ENCODE measurements at places on chromosomes 1 and 21.

DNA sequence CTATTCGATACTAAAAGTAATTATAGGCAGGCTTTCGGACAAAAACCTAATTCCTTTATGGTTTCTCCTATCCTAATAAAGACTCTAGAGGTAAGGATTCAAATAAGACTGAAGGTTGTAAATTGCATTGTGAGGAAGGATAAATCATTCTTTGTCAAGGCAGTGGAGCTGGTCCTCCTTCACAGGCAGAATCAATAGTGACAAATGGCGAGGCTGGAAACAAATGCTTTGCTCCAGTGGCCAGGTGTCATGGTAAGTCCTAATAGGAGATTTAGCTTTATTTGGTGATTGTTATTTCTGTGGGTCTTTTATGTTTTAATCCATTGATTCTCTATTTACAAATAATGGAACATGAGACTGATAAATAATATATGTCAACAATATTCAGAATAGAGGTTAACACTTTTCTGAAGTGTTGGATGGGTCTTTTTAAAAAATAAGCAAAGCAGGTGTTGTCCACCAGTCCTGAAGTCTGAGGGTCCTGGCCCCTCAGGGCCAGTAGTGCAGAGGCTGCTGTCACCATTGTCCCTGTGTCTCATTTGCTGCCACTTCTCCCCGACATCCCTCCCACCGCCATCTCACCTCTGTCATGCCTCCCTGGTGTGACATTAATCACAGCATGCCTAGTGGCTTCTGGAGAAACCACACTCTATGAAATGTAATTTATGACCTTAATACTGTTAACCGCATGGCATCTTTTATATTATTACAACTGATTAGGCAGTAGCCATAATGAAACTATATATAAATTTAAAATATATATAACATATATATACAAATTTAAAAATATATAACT is 120.9 kb upstream of the MAGI3 start:
- H3K27me3 ChIP-seq, result peaks cover 7% of the 10 kb centered on the region
- H3K4me1 ChIP-seq, result no peaks in the 10 kb centered on the region
- DNase-seq, result no peak
- no peak overlapping the region for H3K27ac ChIP-seq
- no peak overlapping the region for H3K4me3 ChIP-seq

DNA sequence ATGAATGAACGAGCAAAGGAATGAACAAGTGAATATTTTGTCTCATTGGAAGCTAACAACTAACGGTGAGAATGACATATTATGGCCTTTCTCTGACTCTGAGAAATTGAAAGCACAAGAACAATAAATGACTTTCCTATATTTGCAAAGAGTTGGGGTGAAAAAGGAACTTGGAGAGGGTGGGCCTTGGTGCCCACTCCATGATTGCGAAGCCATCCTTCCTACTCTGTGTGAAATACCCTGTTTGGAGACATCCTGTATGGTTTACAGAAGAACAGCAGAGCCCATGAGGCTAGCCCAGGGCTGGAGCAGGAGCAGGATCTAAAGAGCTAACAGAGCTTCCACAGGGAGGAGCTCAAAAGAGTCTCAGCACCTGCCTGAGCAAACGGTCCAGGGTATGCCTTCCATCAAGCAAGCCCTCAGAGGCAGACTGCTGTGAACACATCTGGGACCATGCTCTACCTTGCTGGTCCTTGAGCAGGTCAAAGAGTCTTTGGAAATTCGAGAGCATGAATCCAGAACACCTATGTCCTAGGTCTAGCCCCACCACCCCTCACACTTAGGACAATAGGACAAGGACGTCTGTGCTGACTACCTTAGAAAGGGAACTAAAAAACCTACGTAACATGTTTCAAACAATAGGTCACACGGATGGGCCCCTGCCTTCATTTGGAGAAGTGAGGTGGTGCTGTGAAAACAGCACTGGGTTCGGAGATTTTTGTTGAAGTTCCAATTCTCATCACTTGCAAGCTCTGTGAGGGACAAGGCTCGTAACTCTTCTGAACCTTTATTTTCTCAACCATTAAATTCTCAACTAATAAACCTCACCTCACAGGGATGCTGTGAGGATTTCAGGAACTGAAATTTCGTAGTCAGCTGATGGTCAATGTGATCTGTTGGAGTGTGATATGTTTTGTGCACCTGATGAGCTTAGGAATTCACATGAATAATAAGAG is 377.4 kb downstream of the RRAGC start:
- peaks cover 18% of the 10 kb centered on the region for H3K27me3 ChIP-seq
- no peaks in the 10 kb centered on the region for H3K36me3 ChIP-seq
- no peak overlapping the region for H3K4me3 ChIP-seq
- H3K27ac ChIP-seq, result no peak overlapping the region
- H3K4me1 ChIP-seq, result no peaks in the 10 kb centered on the region

DNA sequence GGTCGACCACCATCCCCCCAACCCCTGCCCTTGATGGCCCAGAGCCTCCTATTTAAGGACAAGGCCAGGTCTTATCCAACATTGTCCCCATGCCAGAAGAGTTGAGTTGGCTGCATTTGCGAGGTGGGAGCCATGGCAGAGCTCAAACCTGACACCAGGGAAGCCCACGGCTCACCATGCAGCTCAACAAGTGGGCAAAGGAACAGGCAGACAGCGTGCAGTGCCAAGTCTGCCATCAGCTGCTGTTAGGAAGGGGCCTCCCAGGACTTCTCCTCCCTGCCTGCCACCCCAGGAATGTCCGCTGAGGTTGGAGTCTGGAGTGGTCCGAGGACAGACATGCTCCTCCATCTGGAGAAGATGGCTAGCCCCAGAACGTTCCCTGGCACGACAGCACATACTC is 19.9 kb downstream of the SLC45A3 start:
- H3K27me3 ChIP-seq, result no peaks in the 10 kb centered on the region
- no peak overlapping the region for H3K27ac ChIP-seq
- no peak for DNase-seq
- H3K4me1 ChIP-seq, result peaks cover 15% of the 10 kb centered on the region
- no peaks in the 10 kb centered on the region for H3K36me3 ChIP-seq

DNA sequence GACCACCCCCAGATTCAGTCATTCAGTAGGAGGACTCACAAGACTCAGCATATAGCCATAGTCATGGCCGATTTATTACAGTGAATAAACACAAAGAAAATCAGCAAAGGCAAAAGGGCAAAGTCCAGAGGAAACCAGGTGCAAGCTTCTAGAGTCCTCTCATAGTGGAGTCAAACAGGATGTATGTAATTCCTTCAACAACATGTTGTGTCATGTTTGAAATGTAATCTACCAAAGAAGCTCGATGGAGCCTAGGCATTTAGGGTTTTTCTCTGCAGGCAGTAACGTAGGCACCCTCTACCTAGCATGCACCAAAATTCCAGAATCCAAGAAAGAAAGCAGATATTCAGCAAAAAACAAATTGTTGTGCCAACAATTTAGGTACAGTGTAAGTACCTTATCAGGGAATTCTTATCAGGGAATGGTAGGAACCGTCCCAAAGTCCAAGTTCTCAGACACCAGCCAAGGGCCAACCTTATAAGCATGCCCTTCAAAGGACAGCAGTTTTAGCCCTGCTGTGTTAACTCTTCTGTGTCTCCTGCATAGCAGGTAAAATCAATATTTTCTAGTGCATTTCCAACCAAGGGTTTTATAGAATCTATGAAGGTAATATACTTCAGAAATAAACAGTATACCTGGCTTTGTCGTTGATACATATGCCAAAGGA is 16.1 kb upstream of the SLAMF6 start:
- H3K27me3 ChIP-seq, result no peaks in the 10 kb centered on the region
- H3K4me1 ChIP-seq, result peaks cover 4% of the 10 kb centered on the region
- no peaks in the 10 kb centered on the region for H3K36me3 ChIP-seq
- DNase-seq, result no peak
- no peak overlapping the region for H3K27ac ChIP-seq

DNA sequence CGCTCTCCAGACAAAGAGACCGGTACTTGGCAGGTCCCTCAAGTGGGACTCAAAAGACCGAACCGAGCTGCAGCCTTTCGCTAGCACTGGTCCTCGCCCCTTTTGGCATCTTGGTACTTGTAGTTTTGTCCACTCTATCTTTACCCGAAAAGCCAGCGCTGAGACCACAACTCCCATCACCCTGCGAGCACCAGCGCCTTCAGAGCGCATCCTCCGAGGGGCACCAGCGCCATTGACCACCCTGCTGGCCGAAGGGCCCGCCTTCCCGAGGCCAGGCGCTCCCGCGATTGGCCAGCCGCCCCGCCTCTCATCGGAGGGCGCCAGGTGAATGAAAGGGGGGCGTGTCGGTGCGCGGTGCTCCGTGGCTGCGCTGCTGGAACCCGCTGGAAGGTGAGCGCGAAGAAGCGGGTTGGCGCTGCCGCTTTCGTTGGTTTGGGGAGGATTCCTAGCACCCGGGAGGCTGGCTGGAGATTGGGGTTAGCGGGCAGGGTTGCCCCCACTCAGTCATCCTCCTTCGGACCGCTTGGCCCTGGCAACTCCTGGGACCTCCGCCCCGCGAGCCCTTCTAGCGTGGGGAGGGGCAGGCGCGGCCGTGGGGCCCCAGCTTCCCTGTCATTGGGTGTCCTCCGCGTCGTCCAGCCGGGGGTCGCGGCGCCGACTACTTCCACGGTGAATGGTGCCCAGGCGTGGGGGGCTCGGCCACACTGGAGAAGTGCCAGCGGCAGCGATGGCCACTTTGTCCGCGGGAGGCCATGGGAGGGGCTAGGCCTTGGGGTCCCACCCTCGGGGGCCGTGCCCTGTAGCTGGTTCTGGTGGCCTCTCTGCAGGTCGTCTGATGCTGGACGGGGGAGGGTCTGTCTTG is at the start of gene ZBTB8B:
Gene ZBTB8B (plus strand): TSS at position 357 of the 862 bp plus-strand sequence. CDS start 5,553 bp downstream, outside the sequence.
- H3K4me3 ChIP-seq, result peak within 1 kb of the TSS; percentile 73
- DNase-seq, result peak; percentile 39
- no peaks in the 10 kb centered on the region for H3K36me3 ChIP-seq

DNA sequence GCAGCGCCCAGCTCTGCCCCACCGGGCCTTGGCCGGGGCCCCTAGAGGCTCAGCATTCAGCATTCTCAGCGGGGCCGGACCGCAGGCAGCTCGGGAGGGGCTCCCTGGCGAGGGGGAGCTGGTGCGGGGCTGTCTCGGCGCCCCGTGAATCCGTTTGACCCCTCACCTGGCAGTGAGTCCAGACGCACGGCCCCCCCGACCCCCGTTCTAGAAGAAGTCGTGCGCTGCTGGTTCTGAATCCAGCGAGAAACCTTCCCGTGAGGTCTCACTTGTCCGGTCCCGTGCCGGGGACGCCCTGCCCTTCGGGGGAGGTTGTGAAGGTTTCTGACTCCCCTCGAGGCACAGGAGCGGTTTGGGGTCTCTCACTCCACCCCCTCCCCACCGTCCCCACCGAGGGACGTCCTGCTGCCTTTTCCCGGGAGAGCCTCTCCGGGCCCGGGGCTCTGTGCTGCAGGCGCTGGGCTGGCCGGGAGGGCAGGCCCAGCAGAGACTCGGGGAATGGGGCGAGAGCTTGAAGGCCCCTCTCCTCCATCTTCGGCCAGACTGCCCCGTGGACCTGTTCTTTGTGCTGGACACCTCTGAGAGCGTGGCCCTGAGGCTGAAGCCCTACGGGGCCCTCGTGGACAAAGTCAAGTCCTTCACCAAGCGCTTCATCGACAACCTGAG is 655 bp downstream of the COL6A1 start:
- H3K36me3 ChIP-seq, result peaks cover 47% of the 10 kb centered on the region
- DNase-seq, result no peak
- no peaks in the 10 kb centered on the region for H3K27me3 ChIP-seq
- peaks cover 30% of the 10 kb centered on the region for H3K4me1 ChIP-seq
- H3K4me3 ChIP-seq, result peak overlapping the region; percentile 96

DNA sequence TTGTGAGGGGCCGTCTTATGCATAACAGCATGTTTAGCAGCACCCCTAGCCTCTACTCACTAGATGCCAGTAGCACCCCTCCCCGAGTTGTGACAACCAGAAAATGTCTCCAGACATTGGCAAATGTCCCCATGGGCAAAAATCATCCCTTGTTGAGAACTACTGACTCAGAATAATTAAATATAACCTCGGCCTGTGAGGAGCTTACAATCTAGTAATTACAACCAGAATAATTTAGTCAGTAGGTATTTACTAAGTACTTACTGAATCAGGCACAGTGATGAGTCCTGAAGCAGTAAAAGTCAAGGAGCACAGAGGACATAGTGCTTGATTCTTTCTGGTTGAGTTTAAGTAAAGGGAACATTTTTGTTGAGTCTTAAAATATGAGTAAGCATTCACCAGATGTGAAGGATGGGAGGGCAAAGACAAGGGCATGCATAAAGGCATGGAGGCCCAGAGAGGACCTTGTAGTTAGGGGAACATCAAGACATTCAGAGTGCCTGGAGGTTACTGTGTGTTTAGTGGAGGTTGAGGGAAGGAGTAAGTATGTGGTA is 44.1 kb upstream of the KCNQ4 start:
- no peaks in the 10 kb centered on the region for H3K27me3 ChIP-seq
- no peak for DNase-seq
- H3K4me3 ChIP-seq, result no peak overlapping the region
- H3K36me3 ChIP-seq, result peaks cover 48% of the 10 kb centered on the region
- no peak overlapping the region for H3K27ac ChIP-seq

- DNase-seq, result no peak
- H3K4me1 ChIP-seq, result peaks cover 18% of the 10 kb centered on the region
- peak overlapping the region; percentile 24 for H3K4me3 ChIP-seq
Observed at GRCh38 chr1:24929398-24930259, 447 bp downstream of the RUNX3 start.

- H3K36me3 ChIP-seq, result no peaks in the 10 kb centered on the region
- no peak for DNase-seq
- H3K4me3 ChIP-seq, result no peak overlapping the region
- H3K4me1 ChIP-seq, result no peaks in the 10 kb centered on the region
Observed at GRCh38 chr1:89087241-89087640, 22.2 kb upstream of the GBP1 start.

DNA sequence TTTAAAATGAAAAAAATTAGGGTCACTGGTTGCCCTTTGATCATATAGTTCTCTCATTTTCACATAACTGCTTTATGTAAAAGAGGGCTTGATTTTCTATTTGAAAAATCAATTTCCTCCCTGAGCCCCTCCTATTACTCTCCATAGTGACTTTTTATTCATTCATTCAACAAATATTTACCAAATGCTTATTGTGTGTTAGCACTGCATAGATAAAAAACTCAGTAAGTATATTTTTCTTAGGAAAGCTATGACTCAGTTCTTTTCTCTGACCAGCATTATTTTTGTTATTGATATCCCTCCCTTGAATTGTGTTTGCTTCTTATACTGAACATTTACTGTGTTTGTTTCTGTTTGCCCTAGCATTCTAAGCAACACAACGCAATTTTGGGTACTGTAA is 59.8 kb downstream of the NTNG1 start:
- no peak overlapping the region for H3K27ac ChIP-seq
- H3K27me3 ChIP-seq, result no peaks in the 10 kb centered on the region
- no peak for DNase-seq

DNA sequence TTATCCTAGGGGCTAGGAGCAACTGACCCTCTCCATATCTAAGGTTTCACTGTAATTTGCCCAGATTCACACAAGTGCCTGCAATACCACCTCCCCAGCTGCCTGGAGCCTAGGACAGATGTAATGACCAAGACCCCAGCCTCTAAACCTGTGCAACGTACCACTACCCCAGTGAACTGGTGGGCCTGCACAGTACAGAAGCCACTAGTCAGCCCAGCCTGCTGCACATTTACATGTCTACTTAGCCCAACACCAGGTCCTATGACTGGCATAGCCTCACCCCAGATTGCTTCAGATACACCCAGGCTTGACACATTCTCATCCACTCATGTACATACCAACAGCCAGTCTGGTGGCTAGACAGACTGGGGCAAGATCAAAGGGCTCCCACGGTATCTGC is 1336.6 kb downstream of the BRINP3 start:
- no peak for DNase-seq
- no peak overlapping the region for H3K27ac ChIP-seq
- H3K36me3 ChIP-seq, result no peaks in the 10 kb centered on the region
- no peaks in the 10 kb centered on the region for H3K27me3 ChIP-seq
